ENCODE measurements at places on chromosomes 13 and 19.

GRCh38 chr19:30160426-30160825 lies 211.8 kb upstream of the ZNF536 start:
- DNase-seq = no peak

DNA sequence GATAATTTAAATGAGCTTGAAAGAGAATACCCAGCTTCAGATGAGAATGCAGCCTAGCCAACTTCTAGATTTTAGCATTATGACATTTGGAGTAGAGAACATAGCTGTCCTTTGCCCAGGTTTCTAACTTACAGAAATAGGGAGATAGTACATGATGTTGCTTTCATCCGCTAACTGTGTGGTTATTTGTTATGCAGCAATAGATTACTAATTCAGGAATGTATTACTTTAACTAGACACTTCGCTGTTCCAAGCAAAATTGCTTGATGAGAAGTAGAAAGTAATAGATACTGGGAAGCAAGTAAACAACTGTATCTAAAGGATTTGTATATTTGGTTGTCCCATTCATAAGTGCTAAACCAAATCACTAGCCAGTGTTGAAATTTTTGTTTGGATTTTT lies 790.9 kb upstream of the PRR20A start:
- no peak for DNase-seq

DNA sequence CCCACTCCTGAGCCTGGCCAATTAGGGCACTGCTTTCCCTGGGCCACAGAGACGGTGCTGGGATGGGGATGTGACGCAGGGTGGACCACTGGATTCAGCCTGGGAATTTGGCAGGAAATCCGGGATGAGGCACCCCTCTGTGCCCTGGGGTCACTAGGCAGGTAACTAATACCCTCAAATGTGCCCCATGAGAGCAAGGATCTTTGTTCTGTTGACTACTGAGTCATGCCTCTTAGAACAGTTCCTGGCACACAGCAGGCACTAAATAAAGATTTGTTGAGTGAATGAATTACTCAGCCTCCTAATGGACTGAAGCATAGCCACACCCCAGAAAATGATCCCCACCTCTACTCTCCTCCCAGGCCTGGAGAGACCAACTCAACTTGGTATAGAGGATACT lies 15.9 kb downstream of the OPA3 start:
- DNase-seq = no peak

- no peak for DNase-seq
Observed at GRCh38 chr19:28652765-28653164, 560.2 kb downstream of the UQCRFS1 start.

DNA sequence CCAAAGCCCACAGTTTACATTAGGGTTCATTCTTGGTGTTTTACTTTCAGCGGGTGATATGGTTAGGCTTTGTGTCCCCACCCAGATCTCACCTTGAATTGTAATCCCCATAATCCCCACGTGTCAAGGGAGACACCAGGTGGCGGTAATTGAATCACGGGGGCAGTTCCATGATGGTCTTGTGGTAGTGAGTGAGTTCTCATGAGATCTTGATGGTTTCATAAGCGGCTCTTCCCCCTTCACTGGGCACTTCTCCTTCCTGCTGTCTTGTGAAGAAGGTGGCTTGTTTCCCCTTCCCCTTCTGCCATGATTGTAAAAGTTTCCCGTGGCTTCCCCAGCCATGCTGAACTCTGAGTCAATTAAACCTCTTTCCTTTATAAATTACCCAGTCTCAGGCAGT lies 12.0 kb downstream of the FPR2 start:
- DNase-seq = no peak

- no peak for DNase-seq
Observed at GRCh38 chr19:10069046-10069445, 17.1 kb upstream of the SHFL start.

DNA sequence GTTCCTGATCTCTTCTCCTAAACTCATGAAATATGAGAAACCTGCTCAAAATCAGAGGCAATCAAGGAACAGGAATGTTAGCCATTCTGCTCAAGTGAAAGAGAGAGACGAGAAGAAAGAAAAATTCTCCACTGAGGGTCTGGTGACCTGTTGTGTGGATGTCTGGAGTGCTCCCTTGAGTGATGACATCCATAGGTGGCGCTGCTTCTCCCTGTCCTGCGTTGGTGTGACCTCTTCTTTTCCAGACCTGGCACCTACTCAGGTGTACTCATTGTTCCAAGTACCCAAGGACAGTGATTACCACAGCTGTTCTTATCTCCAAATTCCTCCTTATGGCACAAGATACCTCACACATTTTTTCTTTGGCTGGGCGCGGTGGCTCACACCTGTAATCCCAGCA lies 4.0 kb downstream of the ZNF223 start:
- no peak for DNase-seq

- DNase-seq = no peak
Observed at GRCh38 chr13:111630406-111630805, 310.0 kb downstream of the TEX29 start.
